Stimulated activated memory B cell treated with anti-CD40 and anti-IgM and Interleukin-4, amounts not matched to agents 10 μg/mL and 1 μg/mL and 100 μg/mL, for 72 hours (primary cell): ENCODE measurements at places on chromosomes 12 and 14.

GRCh38 chr14:99872786-99873440, 79.7 kb downstream of the EML1 start:
- no peaks in the 10 kb centered on the region for H3K36me3 ChIP-seq
- no peak for ATAC-seq
- no peak overlapping the region for H3K27ac ChIP-seq
- peaks cover 44% of the 10 kb centered on the region for H3K27me3 ChIP-seq
- no peaks in the 10 kb centered on the region for H3K4me1 ChIP-seq
- no peak overlapping the region for H3K4me3 ChIP-seq

- no peak for ATAC-seq
- H3K4me1 ChIP-seq = peaks cover 13% of the 10 kb centered on the region
- no peak overlapping the region for H3K4me3 ChIP-seq
- H3K27ac ChIP-seq = no peak overlapping the region
- peaks cover 18% of the 10 kb centered on the region for H3K27me3 ChIP-seq
These were observed 46.9 kb downstream of the PHLDA1 start for GRCh38 chr12:75984577-75985182.

DNA sequence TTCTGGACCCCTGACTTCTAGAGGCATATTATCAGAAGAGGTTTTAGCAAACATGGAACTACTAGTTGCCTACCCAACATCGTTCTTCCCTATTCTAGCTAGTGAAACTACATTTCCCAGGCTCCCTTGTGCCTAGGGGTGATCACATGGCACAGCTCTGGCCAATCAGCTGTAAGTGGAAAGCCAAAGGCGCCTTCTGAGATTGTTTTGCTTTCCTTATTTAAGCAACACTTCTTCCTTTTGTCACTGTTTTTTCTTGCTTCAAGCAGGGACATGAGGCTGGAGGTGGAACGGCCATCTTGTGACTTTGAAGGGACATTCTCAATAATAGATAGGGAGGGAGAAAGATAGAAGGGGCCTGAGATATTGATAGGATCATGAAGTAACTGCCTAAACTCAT, 136.7 kb downstream of the ZNF664 start:
- no peaks in the 10 kb centered on the region for H3K27me3 ChIP-seq
- H3K4me3 ChIP-seq = no peak overlapping the region
- H3K4me1 ChIP-seq = peaks cover 7% of the 10 kb centered on the region
- no peak overlapping the region for H3K27ac ChIP-seq

DNA sequence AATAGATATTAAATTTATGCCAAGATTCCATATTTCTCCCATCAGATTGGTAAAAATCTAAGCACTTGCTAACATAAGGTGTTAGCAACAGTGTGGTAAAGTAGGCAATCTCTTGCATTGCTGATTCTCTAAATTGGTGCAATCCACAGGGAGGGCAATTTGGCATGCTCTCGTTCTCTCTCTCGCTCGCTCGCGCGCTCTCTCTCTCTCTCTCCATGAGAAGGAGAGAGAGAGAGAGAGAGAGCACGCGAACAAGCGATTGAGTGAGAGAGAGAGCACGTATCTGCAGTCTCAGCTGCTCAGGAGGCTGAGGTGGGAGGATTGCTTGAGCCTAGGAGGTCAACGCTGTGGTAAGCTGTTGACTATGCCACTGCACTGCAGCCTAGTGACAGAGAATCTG, 25.9 kb downstream of the PSEN1 start:
- no peaks in the 10 kb centered on the region for H3K4me1 ChIP-seq
- no peaks in the 10 kb centered on the region for H3K27me3 ChIP-seq
- ATAC-seq = no peak
- H3K27ac ChIP-seq = no peak overlapping the region
- H3K4me3 ChIP-seq = no peak overlapping the region

- H3K4me3 ChIP-seq = no peak overlapping the region
- no peaks in the 10 kb centered on the region for H3K36me3 ChIP-seq
- peaks cover 26% of the 10 kb centered on the region for H3K27me3 ChIP-seq
- no peaks in the 10 kb centered on the region for H3K4me1 ChIP-seq
- no peak for ATAC-seq
- no peak overlapping the region for H3K27ac ChIP-seq
These were observed 11.7 kb upstream of the KRT73 start for GRCh38 chr12:52630008-52630500.

- H3K27me3 ChIP-seq = peaks cover 16% of the 10 kb centered on the region
- no peaks in the 10 kb centered on the region for H3K36me3 ChIP-seq
- no peak overlapping the region for H3K4me3 ChIP-seq
- H3K4me1 ChIP-seq = no peaks in the 10 kb centered on the region
- no peak for ATAC-seq
These were observed 9.3 kb downstream of the ST8SIA1 start for GRCh38 chr12:22325218-22325617.

- no peak overlapping the region for H3K4me3 ChIP-seq
- H3K4me1 ChIP-seq = peaks cover 6% of the 10 kb centered on the region
- H3K36me3 ChIP-seq = no peaks in the 10 kb centered on the region
- no peaks in the 10 kb centered on the region for H3K27me3 ChIP-seq
- H3K27ac ChIP-seq = no peak overlapping the region
These were observed 406.3 kb upstream of the MGAT4C start for GRCh38 chr12:86662464-86662863.

GRCh38 chr12:9992296-9992695, 6.6 kb downstream of the CLEC1B start:
- no peak overlapping the region for H3K27ac ChIP-seq
- H3K36me3 ChIP-seq = no peaks in the 10 kb centered on the region
- no peak for ATAC-seq
- H3K27me3 ChIP-seq = peaks cover 50% of the 10 kb centered on the region
- H3K4me3 ChIP-seq = no peak overlapping the region

- H3K27ac ChIP-seq = no peak overlapping the region
- H3K36me3 ChIP-seq = no peaks in the 10 kb centered on the region
- ATAC-seq = no peak
- H3K4me1 ChIP-seq = no peaks in the 10 kb centered on the region
- no peaks in the 10 kb centered on the region for H3K27me3 ChIP-seq
- H3K4me3 ChIP-seq = no peak overlapping the region
These were observed 33.7 kb downstream of the TMEM132D start for GRCh38 chr12:129870136-129870535.

DNA sequence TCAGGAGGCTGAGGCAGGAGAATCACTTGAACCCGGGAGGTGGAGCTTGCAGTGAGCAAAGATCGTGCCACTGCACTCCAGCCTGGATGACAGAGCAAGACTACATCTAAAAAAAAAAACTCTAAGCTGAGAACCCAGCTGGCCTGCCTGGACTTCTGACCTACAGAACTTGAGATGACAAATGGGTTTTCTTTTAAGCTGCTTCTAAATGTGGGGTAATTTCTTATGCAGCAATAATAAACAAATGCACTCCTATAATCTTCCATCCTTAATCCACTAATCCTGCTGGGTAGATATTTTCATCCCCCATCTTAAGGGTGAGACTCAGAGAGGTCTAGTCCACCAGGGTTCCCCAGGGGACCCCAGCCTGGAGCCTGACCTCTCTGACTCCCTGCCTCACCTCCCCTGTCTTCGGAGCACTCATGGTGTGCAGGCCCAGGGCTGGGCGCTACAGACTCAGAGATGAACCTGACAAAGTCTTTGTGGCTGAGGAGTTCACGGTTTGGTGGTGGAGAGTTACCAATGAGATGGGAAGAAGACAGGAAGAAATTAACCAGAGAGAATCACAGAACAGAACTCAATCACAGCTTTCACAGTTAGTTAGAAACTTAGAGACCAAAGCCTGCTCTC, 39.7 kb upstream of the BDKRB2 start:
- H3K36me3 ChIP-seq = no peaks in the 10 kb centered on the region
- no peak for ATAC-seq
- no peak overlapping the region for H3K27ac ChIP-seq
- H3K27me3 ChIP-seq = no peaks in the 10 kb centered on the region
- H3K4me1 ChIP-seq = no peaks in the 10 kb centered on the region

- H3K36me3 ChIP-seq = no peaks in the 10 kb centered on the region
- H3K27ac ChIP-seq = no peak overlapping the region
- no peak for ATAC-seq
- H3K4me1 ChIP-seq = no peaks in the 10 kb centered on the region
These were observed 1052.8 kb upstream of the TMEM132C start for GRCh38 chr12:127214186-127214585.

DNA sequence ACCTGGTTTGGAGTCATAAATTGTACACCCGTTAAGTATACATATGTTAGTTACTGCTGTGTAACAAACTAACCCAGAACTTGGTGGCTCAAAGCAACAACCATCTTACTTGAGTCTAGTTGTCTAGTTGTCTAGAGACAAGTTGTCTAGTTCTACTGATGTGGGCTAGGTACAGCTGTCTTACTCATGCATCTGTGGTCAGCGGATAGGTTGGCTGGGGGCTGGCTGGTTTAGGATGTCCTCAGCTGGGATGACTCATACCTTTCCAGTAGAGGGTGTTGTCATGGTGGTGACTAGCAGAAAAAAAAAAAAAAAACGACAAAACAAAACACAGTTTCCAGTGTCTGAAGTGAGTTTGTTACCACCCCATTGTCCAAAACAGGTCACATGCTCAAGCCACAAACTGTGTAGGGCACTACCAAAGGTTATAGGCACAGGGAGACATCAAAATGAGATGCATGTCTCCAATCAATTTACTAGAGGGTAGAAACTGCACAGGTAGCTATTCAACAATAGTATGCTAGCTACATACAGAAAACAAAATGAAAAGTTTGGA, 680.3 kb downstream of the MED13L start:
- H3K27ac ChIP-seq = no peak overlapping the region
- H3K4me1 ChIP-seq = no peaks in the 10 kb centered on the region
- H3K27me3 ChIP-seq = no peaks in the 10 kb centered on the region
- no peaks in the 10 kb centered on the region for H3K36me3 ChIP-seq
- no peak overlapping the region for H3K4me3 ChIP-seq

GRCh38 chr14:72543341-72543740, 350.6 kb downstream of the DPF3 start:
- no peaks in the 10 kb centered on the region for H3K27me3 ChIP-seq
- peaks cover 55% of the 10 kb centered on the region for H3K4me1 ChIP-seq
- no peaks in the 10 kb centered on the region for H3K36me3 ChIP-seq
- H3K4me3 ChIP-seq = no peak overlapping the region

- H3K4me3 ChIP-seq = peak overlapping the region; percentile 38
- ATAC-seq = no peak
- peak overlapping the region; percentile 99 for H3K27ac ChIP-seq
- H3K27me3 ChIP-seq = no peaks in the 10 kb centered on the region
- H3K4me1 ChIP-seq = peaks cover 66% of the 10 kb centered on the region
These were observed 3.7 kb downstream of the ZBTB1 start for GRCh38 chr14:64508215-64508776.

DNA sequence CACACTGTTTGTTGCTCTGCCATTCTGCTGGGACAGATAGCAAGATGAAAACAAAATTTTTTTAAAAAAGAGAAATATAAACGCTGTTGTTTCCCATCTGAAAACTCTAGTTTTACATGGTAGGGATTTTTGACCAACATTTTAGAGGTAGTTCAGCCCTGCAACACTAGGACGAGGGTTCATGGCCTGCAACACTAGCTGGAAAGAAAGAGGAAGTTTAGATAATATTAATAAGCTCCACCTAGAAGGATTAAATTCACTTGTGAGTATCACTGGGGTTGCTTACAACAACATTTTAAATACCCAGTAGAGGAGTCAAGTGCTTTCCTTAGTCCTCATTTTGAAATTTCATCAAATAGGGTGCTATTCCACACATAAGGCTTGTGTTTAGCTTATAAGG, 68.2 kb downstream of the SRGAP1 start:
- ATAC-seq = no peak
- no peaks in the 10 kb centered on the region for H3K36me3 ChIP-seq
- no peak overlapping the region for H3K27ac ChIP-seq
- no peaks in the 10 kb centered on the region for H3K27me3 ChIP-seq
- no peaks in the 10 kb centered on the region for H3K4me1 ChIP-seq

GRCh38 chr14:92717571-92718042, 30.8 kb downstream of the LGMN start:
- H3K36me3 ChIP-seq = no peaks in the 10 kb centered on the region
- no peaks in the 10 kb centered on the region for H3K27me3 ChIP-seq
- ATAC-seq = no peak

GRCh38 chr12:102215992-102216691, 18.5 kb upstream of the PMCH start:
- ATAC-seq = no peak
- H3K36me3 ChIP-seq = no peaks in the 10 kb centered on the region
- no peak overlapping the region for H3K4me3 ChIP-seq
- H3K27me3 ChIP-seq = no peaks in the 10 kb centered on the region
- no peaks in the 10 kb centered on the region for H3K4me1 ChIP-seq
- no peak overlapping the region for H3K27ac ChIP-seq

DNA sequence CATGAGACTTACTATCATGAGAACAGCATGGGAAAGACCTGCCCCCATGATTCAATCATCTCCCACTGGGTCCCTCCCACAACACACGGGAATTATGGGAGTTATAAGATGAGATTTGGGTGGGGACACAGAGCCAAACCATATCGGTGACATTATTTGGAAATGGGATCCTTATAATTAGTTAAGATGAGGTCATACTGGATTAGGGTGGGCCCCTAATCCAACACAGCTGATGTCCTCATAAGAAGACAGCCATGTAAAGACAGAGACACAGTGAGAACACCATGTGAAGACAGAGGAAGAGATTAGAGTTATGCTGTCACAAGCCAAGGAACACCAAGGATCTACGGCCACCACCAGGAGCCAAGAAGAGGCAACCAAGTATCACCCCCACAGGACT, 161.7 kb downstream of the SPTSSA start:
- no peak overlapping the region for H3K27ac ChIP-seq
- H3K4me1 ChIP-seq = no peaks in the 10 kb centered on the region
- H3K4me3 ChIP-seq = no peak overlapping the region
- H3K27me3 ChIP-seq = peaks cover 12% of the 10 kb centered on the region

- no peaks in the 10 kb centered on the region for H3K27me3 ChIP-seq
- H3K4me3 ChIP-seq = no peak overlapping the region
- no peaks in the 10 kb centered on the region for H3K4me1 ChIP-seq
- ATAC-seq = no peak
These were observed 92.6 kb upstream of the PRKD1 start for GRCh38 chr14:30020271-30020670.

DNA sequence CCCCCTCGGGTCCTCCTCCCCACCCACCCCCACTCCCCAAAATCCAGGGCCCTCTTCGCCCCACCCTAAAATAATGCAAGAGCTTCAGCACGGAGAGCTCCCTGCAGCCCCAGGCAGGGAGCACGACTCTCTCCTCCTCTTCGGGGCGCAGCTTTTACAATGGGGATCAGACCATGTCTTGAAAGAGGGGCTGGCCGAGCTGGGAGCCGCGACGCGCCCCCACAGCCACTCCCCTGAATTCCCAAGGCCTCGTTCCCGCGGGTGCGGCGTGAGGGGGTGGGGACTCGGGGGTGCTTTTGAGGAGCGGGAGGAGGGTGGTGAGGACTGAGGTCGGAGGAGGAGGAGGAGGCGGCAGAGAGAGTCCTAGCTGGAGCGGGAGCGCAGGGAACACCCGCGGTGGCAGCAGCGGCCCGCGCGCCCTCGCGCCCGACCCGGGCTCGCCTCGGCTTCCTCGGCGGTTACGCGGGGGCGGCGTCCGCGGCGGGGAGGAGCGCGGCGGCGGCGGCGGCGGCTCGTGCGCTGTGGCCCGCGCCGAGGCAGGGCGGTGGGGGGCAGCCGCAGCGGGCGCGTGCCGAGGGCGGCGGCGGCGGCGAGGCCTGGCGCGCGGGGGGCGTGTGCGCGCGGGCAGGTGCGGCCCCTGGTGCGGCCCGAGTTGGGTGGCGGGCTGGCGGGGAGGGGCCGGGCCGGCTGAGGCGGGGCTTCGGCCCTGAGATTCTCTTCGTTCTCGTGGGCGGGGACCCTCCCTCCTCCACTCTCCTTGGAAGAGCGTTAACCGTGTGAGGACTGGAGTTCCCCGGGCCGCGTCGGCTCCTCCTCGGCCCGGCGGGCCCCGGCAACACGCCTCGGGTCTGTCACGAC, at the start of gene ANKS1B:
TSS of gene ANKS1B (minus strand) at position 666 of the 858 bp plus-strand sequence. CDS start 699 bp downstream, outside the sequence.
- H3K36me3 ChIP-seq = no peaks in the 10 kb centered on the region
- H3K4me3 ChIP-seq = peak within 1 kb of the TSS; percentile 80
- H3K4me1 ChIP-seq = peaks cover 8% of the 10 kb centered on the region
- ATAC-seq = peak; percentile 59
- no peak within 1 kb of the TSS for H3K27ac ChIP-seq
- H3K27me3 ChIP-seq = peaks cover 49% of the 10 kb centered on the region
